ENCODE measurements at places on chromosomes 7 and 10.

DNA sequence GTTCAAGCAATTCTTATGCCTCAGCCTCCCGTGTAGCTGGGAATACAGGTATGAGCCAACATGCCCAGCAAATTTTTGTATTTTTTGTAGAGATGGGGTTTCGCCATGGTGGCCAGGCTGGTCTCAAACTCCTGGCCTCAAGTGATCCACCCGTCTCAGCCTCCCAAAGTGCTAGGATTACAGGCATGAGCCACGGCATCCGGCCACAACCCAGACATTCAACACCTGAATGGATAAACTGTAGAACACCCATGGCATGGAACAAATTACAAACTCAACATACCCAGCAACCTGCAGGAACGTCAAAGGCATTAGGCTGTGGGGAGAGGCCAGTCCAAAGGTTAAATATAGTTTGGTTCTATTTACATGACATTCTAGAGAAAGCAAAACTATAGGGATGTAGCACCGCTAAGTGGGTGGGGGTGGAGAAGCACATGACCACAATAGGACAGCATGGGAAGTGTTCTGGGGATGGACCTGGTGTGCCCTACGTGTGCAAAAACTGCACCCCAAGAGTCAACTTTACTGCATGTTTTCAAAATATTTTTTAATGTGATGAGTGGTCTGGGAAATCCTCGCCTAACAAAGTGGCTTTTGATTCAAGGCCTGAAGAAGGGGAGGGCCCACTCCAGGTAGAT, 6.5 kb upstream of the PGAM2 start:
- no peak for DNase-seq

- no peak for DNase-seq
These were observed 120.3 kb upstream of the DIP2C start for GRCh38 chr10:809671-810350.

DNA sequence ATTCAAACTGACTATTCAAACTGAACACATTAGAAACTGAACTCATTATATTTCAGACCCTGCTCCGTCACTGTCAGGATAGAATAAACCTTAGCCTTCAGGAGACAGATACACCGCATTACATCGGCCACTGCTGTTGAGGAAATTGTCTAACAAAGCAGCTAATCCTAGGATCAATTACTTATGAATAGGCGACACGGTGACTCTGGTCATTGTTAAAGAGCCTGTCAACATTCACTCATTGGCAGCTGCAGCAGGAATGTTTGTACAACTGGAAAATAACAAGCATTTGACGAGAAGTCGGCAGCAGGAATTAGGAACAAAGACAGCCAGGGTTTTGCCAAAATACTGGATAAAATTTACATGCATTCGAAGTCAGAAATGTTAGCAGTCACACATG, 112.0 kb upstream of the MKX start:
- no peak for DNase-seq

GRCh38 chr10:72887043-72887442, 6.5 kb upstream of the OIT3 start:
- no peak for DNase-seq

DNA sequence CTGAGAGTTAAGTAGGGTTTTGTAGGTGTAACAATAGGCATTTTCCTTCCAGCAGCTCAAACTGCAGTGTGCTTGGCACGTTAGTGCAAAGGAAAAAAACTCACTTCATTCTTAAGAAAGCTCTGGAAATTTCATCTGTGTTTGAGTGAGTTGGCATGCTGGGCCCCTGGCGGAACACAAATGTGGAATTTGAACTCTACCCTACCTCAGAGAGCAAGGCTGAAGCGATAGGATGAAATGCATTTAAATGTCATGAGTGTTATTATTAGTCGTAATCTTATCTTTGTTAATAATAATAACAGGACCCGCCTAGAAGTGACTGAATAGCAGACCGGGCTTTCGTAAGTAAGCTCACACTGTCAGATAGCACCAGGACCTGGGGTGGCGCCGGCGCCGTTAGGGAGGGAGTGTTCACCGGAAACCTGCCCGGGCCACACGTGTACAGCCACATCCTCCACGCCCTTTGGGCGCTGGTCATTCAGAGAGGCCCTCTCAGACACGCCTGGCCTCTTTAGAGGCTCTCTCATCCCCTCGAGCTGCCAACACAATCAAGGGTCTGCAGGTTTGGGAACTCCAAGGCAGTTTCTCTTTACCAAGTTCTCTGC, 63.5 kb downstream of the GRK5 start:
- peak; percentile 29 for DNase-seq

DNA sequence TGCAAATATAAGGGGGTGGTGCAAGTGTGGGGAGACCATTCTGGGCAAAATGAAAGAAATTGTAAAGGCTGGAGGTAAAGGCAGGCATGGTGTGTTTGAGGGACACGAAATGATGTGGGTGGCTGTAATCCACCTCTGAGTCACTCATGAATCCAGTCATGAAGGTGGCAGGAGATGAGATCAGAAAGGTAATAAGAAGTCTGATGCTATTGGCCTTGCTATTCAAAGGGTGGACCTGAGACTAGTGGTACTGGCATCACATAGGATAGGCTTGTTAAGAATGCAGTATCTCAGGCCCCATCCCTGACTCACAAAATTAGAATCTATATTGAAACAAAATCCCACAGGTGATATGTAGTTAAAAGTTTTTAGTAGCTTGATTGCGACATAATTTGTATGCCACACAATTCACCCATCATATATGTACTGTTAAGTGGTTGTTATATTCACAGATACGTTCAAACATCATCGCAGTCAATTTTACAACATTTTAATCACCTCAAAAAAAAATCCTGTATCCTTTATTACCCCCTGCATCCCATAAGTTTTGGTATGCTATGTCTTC, 85.6 kb downstream of the ST8SIA6 start:
- DNase-seq: no peak

GRCh38 chr7:112272921-112273561, 66.5 kb downstream of the ZNF277 start:
- DNase-seq: no peak

- no peak for DNase-seq
These were observed 159.4 kb upstream of the BMPER start for GRCh38 chr7:33745934-33746333.

- DNase-seq: no peak
These were observed 1.9 kb downstream of the TET1 start for GRCh38 chr10:68561865-68562649.

- no peak for DNase-seq
These were observed 191.3 kb upstream of the KAT6B start for GRCh38 chr10:74634995-74635536.

GRCh38 chr7:127673902-127674301, 21.9 kb downstream of the SND1 start:
- no peak for DNase-seq

- no peak for DNase-seq
These were observed 102.7 kb downstream of the BICC1 start for GRCh38 chr10:58615237-58615935.

DNA sequence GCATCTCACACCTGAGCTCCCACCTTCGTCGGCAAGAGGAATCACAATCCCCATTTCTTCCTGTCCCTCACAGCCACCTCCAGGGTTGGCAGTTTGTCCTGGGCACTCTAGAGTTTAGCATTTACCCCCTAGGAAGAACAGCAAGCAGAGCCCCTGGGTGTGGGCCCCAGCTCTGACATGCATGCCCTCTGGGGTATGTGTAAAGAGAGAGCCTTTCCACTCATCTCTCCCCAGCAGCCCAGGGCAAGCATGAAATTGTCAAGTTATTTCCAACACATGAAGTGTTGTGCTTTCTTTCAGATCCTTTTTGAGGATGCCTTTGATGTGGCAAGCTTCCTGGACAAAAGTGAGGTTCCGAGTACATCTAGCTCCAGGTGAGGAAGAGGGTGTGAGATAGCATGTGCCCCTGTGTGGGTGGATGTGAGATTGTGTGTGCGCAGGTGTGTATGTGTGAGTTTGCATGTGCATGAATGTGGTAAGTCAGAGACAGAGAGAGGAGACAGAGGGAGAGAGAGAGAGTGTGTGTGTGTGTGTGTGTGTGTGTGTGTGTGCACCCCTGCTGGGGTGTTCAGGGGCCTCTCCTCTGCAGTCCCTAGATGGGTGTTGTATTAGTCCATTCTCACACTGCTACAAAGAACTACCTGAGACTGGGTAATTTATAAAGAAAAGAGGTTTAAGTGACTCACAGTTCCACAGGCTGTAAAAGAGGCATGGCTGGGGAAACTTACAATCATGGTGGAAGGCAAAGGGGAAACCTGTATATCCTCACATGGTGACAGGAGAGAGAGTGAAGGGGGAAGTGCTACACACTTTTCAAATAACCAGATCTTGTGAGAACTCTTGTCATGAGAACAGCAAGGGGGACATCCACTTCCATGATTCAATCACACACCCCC, 18.1 kb downstream of the STRA8 start:
- DNase-seq: no peak

GRCh38 chr7:36299823-36300341, 89.8 kb upstream of the ANLN start:
- DNase-seq: no peak

GRCh38 chr7:158016180-158017097, 571.2 kb downstream of the PTPRN2 start:
- no peak for DNase-seq

Measured in activated CD8-positive, alpha-beta memory T cell treated with anti-CD3 and anti-CD28 coated beads for 1 hour (primary cell).